Calu3 (cell line): ENCODE measurements at places on chromosomes 6 and 20. TPM values are rescaled to one million over a fixed set of nuclear protein-coding genes. Genes with fewer than 3 reads are reported as not detected.

GRCh38 chr6:154815938-154816820, 83.0 kb downstream of the SCAF8 start:
- no peak overlapping the region for H3K27ac ChIP-seq
- no peak for DNase-seq
- no peak overlapping the region for H3K4me3 ChIP-seq

GRCh38 chr20:1563598-1563997, 6.1 kb upstream of the SIRPD start:
- no peak overlapping the region for H3K27ac ChIP-seq
- H3K4me1 ChIP-seq: peaks cover 17% of the 10 kb centered on the region
- no peak overlapping the region for H3K4me3 ChIP-seq
- no peaks in the 10 kb centered on the region for H3K36me3 ChIP-seq
- no peak for DNase-seq

DNA sequence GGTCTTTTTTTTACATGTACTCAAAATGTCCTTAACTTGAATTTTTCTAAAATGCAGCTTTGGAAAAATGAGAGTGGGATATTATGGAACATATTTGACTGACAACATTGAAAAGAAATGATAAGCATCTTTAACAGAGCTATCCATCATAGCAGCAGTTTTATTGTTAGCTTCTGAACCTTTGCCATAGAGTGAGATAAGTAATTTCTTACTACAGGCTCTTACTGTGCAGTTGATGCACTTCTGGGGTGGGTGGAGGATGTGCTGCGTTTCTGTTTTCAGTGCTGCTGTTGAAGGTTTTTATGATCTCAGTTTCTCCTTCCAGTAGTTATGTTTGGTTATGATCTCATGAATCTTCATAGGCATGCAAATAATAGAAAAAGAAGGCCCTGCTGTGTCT, 267.0 kb downstream of the TMEM242 start:
- no peaks in the 10 kb centered on the region for H3K36me3 ChIP-seq
- no peak overlapping the region for H3K27ac ChIP-seq
- H3K27me3 ChIP-seq: no peaks in the 10 kb centered on the region
- no peaks in the 10 kb centered on the region for H3K4me1 ChIP-seq
- DNase-seq: no peak
- no peak overlapping the region for H3K4me3 ChIP-seq

GRCh38 chr20:23201658-23202057, 115.5 kb upstream of the CD93 start:
- no peak overlapping the region for H3K4me3 ChIP-seq
- peaks cover 37% of the 10 kb centered on the region for H3K27me3 ChIP-seq
- H3K27ac ChIP-seq: no peak overlapping the region
- no peaks in the 10 kb centered on the region for H3K4me1 ChIP-seq
- DNase-seq: no peak
- no peaks in the 10 kb centered on the region for H3K36me3 ChIP-seq

- no peak overlapping the region for H3K4me3 ChIP-seq
- H3K27me3 ChIP-seq: no peaks in the 10 kb centered on the region
- DNase-seq: peak; percentile 41
- peaks cover 5% of the 10 kb centered on the region for H3K36me3 ChIP-seq
- peaks cover 8% of the 10 kb centered on the region for H3K4me1 ChIP-seq
Observed at GRCh38 chr6:156949376-156949775, 172.2 kb downstream of the ARID1B start.

DNA sequence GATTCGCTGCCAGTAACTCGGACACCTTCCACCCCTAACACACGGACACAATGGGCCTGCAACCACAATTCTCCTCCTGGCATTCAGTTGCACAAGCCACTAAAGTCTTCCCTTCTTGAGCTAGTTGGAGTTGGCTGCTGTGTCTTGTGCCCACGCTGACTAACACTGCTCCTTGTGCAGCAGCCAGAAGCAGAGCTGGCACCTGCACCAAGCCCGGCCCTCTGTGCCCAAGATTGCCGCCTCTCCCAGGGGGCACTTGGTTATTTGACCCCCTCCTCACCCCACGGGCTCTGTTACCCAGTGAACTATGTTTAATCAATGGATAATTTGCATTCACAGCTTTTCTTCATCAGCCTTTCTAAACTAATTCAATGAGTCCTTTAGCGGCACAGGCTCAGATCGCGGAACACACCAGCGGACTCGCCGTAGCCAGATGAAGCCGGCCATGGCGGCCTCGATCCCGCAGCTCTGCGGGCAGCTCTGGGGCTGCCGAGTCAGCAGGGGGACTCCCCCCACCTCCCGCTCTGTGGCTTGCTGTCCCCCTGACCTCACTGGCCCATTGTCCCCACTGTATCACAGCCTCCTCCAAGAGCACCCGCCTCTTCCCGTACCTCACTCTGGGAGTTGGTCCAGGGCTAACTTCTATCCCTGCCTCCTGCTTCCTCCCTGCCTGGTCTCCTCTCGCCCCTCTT, 94.8 kb upstream of the AFDN start:
- peaks cover 18% of the 10 kb centered on the region for H3K4me1 ChIP-seq
- no peak overlapping the region for H3K4me3 ChIP-seq
- peaks cover 5% of the 10 kb centered on the region for H3K36me3 ChIP-seq

The L3MBTL3 gene
- 9.6 and 13.4 TPM in 2 replicates for total RNA-seq

The TDP2 gene
- total RNA-seq: 71.7 and 72.9 TPM in 2 replicates

The FNDC11 gene
- 0.24 TPM in 1 of 2 replicates, not detected in the other for total RNA-seq
